ENCODE measurements at places on chromosomes 6 and 20.

GRCh38 chr6:33854572-33855030, 50.8 kb upstream of the MLN start:
- DNase-seq, result no peak

DNA sequence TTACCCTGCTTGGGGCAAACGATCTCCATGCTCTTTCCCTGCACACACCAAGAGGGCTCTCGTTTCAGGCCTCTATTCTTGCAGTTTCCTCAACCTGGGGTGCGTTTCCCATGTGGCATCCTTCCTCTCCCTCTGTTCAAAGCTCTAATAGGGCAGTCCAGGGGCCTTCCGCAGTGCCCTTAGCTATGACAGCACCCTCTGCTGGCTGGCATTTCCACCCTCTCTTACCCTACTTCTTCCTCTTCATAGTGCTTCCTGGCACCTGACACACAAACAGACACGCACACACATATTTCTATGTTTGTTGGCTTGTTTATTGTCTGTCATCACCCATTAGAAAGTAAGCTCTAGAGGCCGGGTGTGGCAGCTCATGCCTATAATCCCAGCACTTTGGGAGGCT, 294.0 kb downstream of the CLIC5 start:
- no peak for DNase-seq

DNA sequence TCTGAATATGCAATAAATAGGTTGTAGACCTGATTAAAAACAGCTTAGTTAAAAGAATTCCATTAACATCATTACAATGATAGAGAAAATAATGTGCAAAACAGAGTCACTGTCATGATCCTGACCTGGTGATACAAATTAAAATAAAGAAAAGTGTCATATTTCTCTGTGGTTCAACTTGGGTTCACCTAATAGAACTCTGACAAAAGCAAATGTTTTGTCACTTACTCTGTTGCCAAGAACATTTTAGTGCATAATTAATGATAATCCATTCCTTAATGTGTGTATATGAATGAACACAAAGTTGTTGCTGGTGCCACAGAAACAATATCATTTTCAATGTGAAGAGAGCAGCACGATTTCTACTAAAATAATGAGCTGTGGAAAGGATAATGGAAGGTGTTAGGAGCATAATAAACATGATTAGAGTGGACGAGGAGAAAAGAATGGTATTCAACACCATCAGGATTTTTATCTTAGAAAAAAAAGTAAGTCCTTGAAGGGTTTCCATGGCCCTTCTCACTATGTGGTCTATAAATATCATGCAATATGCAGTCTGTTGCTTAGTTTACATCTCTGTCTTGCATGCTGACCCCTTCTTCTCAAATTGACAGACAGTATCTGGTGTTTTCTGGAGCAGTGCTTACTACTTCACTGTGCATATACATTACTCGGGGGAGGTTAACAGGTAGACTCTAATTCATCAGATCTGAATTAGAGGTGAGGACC, 656.6 kb upstream of the MMS22L start:
- DNase-seq, result no peak

DNA sequence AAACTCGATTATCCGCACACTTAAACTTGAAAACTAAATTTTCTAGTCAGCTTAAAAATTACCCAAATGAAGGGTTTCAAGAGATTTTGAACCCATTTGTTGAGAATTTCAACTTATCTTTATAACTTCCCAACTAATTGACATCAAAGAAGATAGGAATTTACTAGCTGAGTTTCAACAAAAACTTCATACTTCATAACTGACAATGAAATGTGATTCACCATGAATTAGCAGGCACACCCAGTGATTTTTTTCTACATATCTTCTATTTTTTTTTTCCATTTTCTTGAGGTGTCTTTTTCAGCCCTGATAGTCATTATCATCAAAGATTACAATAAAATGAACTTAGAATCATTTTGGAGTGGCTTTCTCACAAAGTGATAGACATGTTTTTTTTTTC, 26.7 kb downstream of the TNFAIP3 start:
- DNase-seq, result no peak

- DNase-seq, result no peak
These were observed 365.3 kb upstream of the SULF2 start for GRCh38 chr20:48150568-48150967.

- no peak for DNase-seq
These were observed 6.9 kb downstream of the MYLK2 start for GRCh38 chr20:31826074-31826473.

- peak; percentile 65 for DNase-seq
These were observed 75.9 kb upstream of the MYL9 start for GRCh38 chr20:36465109-36466080.

GRCh38 chr6:108526739-108527174, 34.0 kb upstream of the FOXO3 start:
- no peak for DNase-seq

DNA sequence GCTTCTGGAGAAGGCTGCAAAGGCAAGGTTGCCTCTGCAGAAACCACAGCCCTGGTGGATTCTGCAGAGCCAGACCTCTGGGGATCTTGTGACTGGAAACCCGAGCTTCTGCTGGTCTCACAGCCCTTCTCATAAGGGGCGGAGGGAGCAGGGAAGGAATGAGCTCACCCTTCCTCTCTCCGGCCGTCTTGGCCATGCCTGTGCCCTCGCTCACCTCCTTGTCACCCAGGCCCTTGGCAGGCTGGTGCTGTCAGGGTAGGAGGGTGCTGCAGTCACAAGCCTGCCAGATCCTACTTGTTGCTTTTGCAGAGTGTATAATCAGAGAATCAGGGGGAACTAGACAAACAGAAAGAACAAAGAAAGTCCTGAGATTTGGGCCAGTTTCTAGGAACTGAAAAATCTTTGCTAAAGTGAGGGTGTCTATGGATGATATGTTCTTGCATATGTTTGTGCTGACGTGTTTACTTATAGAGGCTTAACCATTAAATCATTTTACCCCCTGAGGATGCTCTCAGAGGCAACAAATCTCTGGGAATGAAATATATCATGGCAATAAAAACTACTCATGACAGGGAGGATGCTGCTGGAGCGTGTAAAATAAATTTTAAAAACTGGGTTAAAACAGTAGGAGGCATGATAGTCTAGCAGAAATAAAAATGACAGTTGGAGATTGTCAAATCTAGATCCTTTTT, 244.9 kb upstream of the SOX4 start:
- no peak for DNase-seq

GRCh38 chr20:50820515-50821256, 25.8 kb downstream of the BCAS4 start:
- no peak for DNase-seq

GRCh38 chr20:22944062-22944461, 91.0 kb upstream of the SSTR4 start:
- DNase-seq, result no peak

DNA sequence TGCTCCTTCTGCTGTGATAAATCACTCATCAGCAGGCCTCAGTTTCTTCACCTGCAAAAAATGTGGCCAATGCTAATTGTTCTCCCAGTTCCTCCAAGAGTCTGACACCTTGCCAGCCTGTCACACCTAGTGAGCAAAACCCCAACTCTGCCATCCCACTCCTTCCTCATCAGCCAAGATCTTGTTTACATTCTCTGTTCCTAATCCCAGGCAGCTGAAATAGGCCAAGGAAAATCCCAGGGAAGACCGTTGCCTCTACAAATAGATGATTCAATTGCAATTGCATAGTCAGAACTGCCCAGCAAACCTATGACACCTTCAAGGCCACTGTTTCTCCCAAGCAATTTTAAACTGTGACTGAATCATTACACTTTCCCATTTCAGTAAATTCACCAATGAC, 78.7 kb downstream of the GMDS start:
- no peak for DNase-seq

DNA sequence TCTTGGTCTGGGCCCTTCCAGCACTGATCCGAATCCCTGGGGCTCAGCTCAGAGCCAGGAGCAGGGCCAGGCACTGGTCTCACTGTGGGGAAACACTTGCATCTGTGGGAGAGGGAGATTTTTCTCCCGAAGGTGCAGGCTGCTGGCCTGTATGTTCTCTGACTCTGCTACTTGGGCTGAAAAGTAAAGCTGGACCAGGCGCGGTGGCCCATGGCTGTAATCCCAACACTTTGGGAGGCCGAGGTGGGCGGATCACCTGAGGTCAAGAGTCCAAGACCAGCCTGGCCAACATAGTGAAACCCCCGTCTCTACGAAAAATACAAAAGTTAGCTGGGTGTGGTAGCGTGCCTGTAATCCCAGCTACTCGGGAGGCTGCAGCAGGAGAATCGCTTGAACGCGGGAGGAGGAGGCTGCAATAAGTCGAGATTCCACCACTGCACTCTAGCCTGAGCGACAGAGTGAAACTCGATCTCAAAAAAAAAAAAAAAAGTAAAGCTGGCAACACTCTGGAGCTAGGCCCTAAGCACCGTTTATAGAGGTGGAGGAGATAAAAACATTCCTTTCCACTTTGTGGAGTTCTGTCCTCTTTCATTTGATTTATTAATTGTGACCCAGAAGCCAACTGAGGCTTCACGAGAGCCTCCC, 41.7 kb downstream of the JPH2 start:
- DNase-seq, result no peak

GRCh38 chr6:25757936-25758642, 3.5 kb downstream of the SLC17A4 start:
- no peak for DNase-seq

DNA sequence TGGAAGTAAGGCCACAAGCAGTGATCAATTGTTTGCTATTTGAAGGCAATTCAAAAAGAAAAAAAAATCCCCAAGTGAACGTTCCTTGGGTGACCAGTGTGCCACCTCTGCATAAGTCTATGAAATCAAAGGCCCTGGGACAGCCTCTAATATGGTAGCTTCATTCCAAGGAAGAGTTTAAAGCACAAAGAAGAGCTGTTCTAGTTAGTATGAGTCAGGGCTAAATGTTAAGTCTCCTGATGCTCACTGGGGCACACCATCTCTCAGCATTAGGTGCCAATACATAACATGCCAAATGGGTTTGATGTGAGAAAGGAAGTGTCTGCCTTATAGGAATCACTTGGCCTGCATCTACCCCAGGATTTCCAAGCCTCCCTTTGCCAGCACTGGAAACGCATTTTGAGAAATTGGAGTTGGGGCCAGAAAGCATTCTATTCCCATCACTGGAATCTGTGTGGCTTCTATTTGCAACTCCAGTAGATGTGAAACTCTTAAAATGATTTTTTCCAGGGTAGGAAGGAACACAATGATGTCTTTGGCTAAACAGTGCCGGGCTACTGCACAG, 13.0 kb downstream of the UNC5CL start:
- no peak for DNase-seq

Measured in stimulated activated effector memory CD8-positive, alpha-beta T cell treated with anti-CD3 and anti-CD28 coated beads, Interleukin-12 subunit alpha, Interleukin-12 subunit beta, amount 100 ng/mL, for 72 hours (primary cell).